ENCODE measurements at places on chromosomes 5 and 9.

DNA sequence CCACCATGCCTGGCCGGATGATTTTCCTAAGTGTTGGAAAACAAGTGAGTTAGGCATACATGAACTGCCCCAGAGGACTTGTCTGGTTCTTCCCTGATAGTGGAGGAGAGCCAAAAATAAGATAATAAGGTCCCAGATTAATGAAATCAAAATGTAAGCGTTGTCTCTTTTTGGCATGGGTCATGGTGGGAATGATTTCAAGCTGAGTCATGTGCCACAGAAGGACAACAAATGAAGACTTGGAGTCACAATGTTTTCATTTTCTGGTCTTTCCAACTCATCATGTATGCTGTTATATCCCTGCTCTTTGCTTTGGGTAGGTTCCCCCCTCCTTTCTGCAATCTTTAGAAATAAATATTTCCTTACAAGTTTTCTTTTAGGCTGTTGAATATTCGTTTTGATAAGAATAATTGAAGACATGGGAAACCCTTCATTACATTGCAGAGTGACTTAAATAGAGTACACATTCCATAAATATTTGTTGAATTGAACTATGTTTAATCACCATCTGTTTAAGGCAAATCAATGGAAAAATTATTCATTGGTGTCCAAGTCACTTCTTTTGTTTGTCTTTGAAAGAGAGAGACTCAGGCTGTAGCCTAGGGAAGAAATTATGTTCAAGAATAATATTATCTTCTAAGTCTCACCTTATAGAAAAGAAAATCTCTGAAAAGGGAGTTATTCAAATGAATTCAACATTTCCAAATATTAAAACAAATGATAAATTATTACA is 196.3 kb downstream of the CSNK1G3 start:
- no peak for DNase-seq

DNA sequence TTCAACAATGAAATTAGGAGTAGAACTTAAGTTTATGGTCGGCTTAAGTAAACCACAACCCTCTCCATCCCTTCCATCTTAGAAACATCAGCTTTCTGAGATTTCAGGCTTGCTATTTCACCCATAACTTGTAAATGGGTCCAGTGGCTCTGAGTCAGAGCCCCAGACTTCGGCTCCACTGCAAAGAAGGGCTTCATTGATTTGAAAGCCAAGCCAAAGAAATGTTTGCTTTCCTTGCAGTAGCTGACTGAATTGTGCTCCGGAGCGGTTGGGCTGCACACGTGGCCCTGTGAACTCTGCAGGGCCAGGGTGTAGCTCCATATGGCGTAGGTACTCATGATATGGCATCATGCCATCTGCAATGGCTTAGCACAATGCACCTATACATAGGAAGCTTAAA is 57.0 kb downstream of the NREP start:
- no peak for DNase-seq

- no peak for DNase-seq
Observed at GRCh38 chr5:150576449-150576949, 64.0 kb upstream of the SYNPO start.

GRCh38 chr9:129701549-129701948 is 36.1 kb downstream of the PRRX2 start:
- DNase-seq, result no peak

GRCh38 chr9:1353291-1353690 is 303.1 kb downstream of the DMRT2 start:
- DNase-seq, result no peak

- DNase-seq, result no peak
Observed at GRCh38 chr9:4594994-4595393, 67.1 kb upstream of the PLPP6 start.

GRCh38 chr9:87497604-87498045 is at the start of gene DAPK1:
Gene DAPK1, plus strand, starts transcription at chr9:87497867. Its CDS starts 1,211 bp downstream, at chr9:87499078.
- peak; percentile 80 for DNase-seq

- DNase-seq, result no peak
Observed at GRCh38 chr5:122985954-122986721, 50.4 kb downstream of the PPIC start.

- no peak for DNase-seq
Observed at GRCh38 chr5:71887680-71888079, 168.6 kb downstream of the CARTPT start.

DNA sequence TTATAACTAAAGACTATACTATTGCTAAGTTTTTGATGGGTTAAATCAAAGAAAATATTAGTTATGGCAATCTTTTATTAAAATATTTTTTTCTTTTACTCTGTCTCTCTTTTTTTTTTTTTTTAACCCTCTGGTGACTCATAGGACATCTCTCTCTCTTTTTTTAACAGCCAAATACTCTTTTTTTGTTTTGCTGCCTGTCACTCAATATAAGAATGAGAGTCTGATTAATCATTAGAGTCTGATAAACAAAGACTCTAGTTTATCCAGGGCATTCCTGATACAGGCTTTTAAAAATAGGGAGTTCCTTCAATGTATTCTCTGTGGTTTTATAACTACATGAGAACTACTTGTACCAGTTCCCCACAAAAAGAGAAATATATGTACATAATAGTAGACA is 77.3 kb downstream of the SLC38A9 start:
- DNase-seq, result no peak

DNA sequence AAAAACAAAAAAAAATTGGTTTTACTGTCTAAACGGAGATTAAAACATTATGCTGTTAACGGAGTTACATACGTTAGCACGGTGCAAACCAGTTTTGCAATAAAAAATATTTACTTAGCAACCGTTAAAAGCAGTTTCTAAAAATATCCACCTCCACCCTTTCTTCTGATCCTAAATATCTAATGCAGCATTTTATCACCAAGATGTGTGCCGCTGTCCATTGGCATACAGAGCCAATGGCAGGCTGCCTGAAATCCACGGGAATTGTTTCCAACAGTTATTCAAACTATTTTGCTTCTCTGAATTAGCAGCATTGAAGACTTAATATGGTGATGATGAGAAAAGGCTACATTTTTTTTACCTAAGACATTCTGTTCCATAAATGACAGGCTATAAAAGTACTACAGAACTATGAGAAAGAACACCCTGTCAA is 61.6 kb downstream of the CSNK1A1 start:
- no peak for DNase-seq

DNA sequence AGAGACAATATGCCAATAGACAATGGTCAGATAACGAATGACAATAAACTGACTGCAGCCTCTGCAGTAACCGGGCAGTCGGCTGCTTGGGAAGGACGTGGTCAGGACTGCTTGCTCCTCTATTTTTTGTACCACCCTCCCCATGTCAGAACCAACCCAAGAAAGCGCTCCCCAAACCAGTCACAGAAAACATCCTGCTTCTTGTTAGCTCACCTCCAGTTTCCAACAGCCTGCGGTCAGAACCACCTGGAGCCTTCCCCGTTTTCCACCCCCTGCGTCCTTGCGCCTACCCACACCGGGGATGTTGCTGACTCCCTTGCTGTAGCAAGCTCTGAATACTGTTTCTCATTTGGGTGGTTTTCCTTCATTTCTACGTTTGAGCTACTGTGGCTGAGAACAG is 1.7 kb upstream of the MRNIP start:
- no peak for DNase-seq

- no peak for DNase-seq
Observed at GRCh38 chr5:756865-757345, 27.6 kb downstream of the ZDHHC11B start.

GRCh38 chr9:21320465-21320864 is 14.7 kb downstream of the KLHL9 start:
- DNase-seq, result no peak

- DNase-seq, result no peak
Observed at GRCh38 chr5:4128994-4129393, 533.4 kb downstream of the IRX1 start.

All from NCI-H526 (cell line).